PC-9 (cell line): ENCODE measurements at places on chromosomes 1 and 21. TPM values are rescaled to one million over a fixed set of nuclear protein-coding genes. Genes with fewer than 3 reads are reported as not detected.
A peak's percentile ranks its signal among the peaks of the same experiment; 100 is the strongest.

DNA sequence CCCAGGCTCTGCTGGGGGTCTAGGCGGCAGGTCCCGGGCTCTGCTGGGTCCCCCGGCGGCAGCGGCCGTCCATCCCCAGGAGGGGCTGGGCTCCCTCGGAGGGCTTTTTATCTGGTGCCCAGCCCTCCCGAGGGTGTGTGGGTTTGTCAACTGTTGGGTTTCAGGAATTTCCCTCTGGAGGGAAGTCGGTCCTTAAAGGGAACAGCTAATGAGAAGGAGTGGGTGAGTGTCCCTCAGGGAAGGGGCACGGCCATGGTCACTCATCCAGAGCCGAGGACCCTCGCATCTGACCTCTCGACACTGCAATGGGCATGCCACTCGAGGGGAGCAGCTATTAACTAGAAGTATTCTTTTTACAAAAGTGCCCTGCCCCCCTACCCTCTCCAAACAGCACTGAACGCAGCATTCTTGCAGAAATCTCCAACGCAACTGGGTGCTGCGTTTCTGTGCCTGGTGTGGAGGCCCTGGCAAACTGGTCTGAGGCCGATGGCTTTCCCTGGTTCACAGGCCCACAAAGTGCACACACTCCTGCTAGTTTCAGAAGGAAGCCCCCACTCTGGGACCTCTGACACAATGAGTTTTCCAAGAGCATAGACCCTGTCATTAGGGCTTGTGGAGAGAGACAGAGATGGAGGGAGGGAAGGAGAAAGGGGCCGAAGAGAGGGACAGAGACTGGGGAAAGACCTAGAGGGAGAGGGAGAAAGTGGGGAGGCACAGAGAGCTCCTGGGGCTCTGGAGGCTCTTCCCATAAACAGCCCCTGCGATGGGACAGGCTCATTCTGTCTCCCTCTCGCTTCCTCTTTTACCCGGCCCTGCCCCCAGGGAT is 1.0 kb upstream of the TSPEAR start:
- DNase-seq: no peak

DNA sequence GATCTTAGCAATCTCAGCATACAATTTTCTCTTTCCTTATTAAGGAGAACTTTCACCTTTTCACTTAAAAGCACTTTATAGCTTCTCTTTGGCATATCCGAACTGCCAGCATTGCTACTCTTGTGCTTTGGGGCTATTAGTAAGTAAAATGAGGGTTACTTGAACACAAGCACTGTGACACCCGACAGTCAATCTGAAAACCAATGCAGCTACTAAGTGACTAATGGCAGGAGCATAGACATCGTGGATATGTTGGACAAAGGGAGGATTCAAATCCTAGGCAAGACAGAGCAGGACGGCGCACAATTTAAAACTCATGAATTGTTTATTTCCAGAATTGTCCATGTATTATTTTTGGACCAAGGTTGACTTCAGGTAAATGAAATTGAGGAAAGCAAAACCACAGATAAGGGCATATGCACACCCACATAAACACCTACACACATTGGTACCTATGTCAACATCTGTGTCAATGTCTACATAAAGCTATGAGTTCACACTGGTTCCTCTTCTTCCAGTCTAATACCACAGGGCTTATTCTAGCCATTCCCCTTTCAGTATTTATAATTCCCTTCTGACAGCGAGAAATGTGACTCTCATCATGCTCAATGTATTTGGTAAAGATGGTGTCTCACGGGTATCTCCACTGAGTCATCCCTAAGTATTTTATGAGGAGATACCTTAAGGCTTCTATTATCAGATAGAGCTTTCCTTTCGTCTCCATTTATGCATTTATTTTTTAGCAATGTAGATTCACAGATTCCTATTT is 75.3 kb upstream of the RALGPS2 start:
- no peak for DNase-seq

DNA sequence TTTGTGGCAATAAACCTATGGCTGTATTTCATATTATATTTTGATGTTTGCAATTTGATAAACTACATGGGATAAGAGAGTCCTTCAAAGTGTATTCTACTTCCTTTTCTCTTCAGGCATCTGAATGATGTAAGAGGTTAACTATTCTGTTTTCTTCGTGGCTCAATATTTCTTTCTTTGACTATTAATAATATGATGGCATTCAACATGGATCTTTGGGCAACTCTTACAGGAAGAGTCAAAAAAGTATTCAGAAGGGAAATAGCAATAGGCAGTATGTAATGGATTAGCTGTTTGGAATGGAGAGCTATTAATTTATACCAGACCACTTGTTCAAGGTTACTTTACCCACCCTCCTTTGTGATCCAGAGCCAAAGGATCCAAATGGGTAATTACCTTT is 74.4 kb downstream of the HMCN1 start:
- DNase-seq: no peak

DNA sequence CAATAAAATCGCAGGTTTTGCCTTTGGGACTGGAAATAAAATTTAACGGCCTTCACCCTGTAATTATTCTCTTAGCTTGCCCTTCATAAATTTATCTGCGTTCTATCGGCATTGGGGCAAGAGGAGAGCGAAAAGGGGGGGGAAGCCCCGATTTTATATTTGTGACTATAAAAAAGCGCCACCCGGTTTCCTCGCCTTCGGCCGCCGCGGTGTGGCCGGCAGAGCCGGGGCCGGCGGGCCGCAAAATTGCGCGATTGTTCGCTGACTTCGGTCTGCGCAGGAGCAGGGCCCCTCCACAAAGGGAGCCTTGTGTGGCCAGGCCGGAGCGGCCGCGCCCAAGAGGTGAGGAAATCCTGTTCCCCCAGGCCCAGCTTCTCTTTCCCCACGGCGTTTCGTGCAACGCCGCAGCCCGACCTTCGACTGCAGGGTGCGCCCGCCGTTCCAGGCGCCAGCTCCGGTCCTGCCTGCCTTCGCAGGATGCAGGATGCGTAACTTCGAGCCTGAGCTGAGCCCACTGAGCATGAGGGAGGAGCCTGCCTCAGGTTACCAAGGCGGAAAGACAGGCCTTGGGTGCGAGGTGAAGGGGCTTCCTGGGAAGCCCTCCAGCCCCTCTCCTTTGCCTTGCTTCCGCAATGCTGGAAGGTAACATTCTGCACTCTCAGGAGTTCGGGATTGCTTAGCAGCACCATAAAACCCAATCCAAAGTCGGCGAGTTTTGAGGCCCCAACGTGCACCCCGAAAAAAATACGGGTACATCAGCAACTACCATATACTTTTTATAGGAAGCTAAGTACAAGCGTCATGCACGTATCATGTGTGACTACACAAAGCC is 4.9 kb upstream of the TBX15 start:
- DNase-seq: no peak

- no peak for DNase-seq
These were observed 3.6 kb downstream of the ZNF362 start for GRCh38 chr1:33259879-33260278.

GRCh38 chr1:180131510-180131909 is 23.2 kb upstream of the QSOX1 start:
- peak; percentile 73 for DNase-seq

The BEND5 gene
- total RNA-seq: not detected in 2 replicates
